ENCODE measurements at places on chromosomes 11 and 22.

- no peaks in the 10 kb centered on the region for H3K4me1 ChIP-seq
- no peak for DNase-seq
- no peaks in the 10 kb centered on the region for H3K27me3 ChIP-seq
- H3K4me3 ChIP-seq = no peak overlapping the region
Observed at GRCh38 chr11:61863548-61864081, 27.7 kb downstream of the FADS3 start.

DNA sequence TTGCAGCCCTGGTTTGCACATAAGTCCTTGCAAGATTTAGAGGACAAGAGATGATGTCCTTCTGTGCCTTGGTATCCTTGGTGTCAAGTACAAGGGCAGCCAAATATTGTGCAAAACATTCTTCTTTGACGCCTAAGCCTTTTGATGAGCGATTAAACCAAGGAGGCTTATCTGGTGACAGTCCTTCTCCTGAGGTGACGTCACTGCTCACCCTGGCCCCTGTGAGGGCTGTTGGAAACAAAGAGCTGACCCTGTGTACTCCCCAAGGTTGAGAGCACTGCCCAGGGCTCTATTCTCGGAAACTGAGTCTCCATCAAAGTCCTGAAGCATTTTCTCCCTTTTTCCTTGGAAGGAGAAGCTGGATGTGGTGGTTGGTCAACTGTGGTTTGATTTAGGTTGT, 4.7 kb upstream of the GRAMD1B start:
- H3K36me3 ChIP-seq = no peaks in the 10 kb centered on the region
- peaks cover 3% of the 10 kb centered on the region for H3K4me1 ChIP-seq
- H3K27ac ChIP-seq = no peak overlapping the region

GRCh38 chr22:49262167-49262566, 565.5 kb downstream of the BRD1 start:
- H3K4me1 ChIP-seq = no peaks in the 10 kb centered on the region
- DNase-seq = no peak
- no peaks in the 10 kb centered on the region for H3K27me3 ChIP-seq
- H3K36me3 ChIP-seq = no peaks in the 10 kb centered on the region

DNA sequence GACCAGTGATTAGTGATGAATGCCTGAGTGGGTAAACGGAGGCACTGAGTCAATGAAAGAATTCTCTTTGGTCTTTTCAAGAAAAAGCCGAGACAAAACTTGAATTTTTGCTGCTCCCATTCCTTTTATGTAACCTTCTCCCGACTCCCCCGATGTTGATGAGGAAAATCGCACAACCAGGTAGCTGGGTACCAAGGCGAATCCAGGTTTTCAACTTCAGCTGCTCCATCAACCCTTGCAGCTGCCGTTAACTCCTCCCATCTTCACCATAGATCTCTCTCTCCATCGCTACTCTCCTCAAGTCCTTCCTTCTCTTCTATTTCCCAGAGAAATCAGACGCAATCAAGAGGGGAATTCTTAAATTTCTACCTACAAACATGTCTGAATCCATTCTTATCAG, 611 bp upstream of the USP2 start:
- no peaks in the 10 kb centered on the region for H3K36me3 ChIP-seq
- DNase-seq = no peak
- H3K27me3 ChIP-seq = no peaks in the 10 kb centered on the region

- H3K36me3 ChIP-seq = peaks cover 2% of the 10 kb centered on the region
- no peak for DNase-seq
- peak overlapping the region; percentile 81 for H3K27ac ChIP-seq
- H3K27me3 ChIP-seq = no peaks in the 10 kb centered on the region
Observed at GRCh38 chr11:72971192-72971967, 157.2 kb downstream of the ATG16L2 start.

- H3K27me3 ChIP-seq = no peaks in the 10 kb centered on the region
- DNase-seq = no peak
- H3K4me1 ChIP-seq = peaks cover 6% of the 10 kb centered on the region
- H3K27ac ChIP-seq = no peak overlapping the region
- H3K36me3 ChIP-seq = no peaks in the 10 kb centered on the region
- no peak overlapping the region for H3K4me3 ChIP-seq
Observed at GRCh38 chr11:37509506-37509905, 911.5 kb upstream of the RAG2 start.
